ENCODE measurements at places on chromosomes 13 and 19. TPM values are rescaled to one million over a fixed set of nuclear protein-coding genes. Genes with fewer than 3 reads are reported as not detected.

SAMD4B gene
- total RNA-seq, result 48.5 TPM

- H3K27ac ChIP-seq, result no peak overlapping the region
- H3K27me3 ChIP-seq, result no peaks in the 10 kb centered on the region
- H3K4me3 ChIP-seq, result no peak overlapping the region
- no peak for DNase-seq
- peaks cover 16% of the 10 kb centered on the region for H3K4me1 ChIP-seq
Measured at GRCh38 chr19:43673637-43674036, 3.7 kb upstream of the PLAUR start.

DNA sequence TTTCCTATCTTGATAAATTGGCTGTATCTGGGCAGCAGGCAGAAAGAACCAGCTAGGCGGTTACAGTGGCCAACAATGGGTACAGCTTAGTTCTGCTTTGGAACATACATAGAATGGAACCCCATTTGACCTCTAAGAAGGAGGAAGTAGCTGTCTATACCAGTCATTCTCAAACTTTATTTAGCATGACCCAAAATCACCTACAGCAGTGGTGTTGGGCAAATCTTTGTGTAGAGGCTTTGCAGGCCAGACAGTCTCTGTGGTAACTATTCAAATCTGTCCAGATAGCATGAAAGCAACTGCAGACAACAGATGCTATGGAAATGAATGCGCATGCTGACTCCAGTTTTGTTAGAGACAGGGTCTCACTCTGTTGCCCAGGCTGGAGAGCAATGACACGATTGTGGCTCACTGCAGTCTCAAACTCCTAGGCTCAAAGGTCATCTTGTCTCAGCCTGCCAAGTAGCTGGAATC, 12.0 kb upstream of the KCNC3 start:
- H3K4me1 ChIP-seq, result no peaks in the 10 kb centered on the region
- no peak overlapping the region for H3K4me3 ChIP-seq
- no peak overlapping the region for H3K27ac ChIP-seq
- no peak for DNase-seq

DNA sequence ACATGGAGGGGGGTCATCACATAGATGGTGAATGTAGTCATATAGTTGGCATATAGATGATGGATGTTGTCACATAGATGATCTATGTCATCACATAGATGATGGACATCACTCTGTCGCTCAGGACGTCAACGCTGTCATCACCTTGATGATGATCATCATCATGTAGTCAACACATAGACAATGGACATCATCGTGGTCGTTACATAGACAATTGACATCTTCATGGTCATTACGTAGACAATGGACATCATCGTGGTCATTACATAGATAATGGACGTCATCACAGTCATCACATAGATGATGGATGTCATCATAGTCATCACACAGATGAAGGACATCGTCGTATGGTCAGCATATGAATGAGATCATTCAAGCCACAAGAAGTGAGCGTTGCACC, 28.6 kb upstream of the SLC15A1 start:
- H3K4me3 ChIP-seq, result no peak overlapping the region
- no peak overlapping the region for H3K27ac ChIP-seq
- H3K27me3 ChIP-seq, result peaks cover 18% of the 10 kb centered on the region

Measured in SJSA1 (cell line).